ENCODE measurements at places on chromosomes 1 and 21.

DNA sequence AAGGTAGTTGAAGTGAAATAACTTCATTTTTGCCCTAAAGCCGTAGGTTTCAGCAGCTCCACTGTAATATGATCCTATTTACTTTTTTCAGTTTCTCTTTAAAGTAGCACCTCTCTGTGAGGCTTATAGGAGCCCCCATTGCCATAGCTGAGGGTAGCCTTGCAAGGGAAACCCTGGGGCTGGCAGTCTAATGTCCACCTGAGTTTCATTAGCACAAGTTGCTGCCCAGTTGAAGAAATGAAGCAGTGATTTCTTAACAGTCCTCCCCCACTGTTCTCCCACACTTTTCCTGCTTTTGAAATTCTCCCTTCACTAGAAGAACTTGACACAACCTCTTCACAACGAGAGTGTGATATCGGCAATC, 1.5 kb downstream of the HMCN1 start:
- no peak for DNase-seq

- no peak for DNase-seq
Observed at GRCh38 chr1:55380355-55380970, 165.3 kb upstream of the USP24 start.

- DNase-seq, result no peak
Observed at GRCh38 chr1:147162093-147162492, 10.2 kb downstream of the PRKAB2 start.

GRCh38 chr1:106055855-106056254, 1000.6 kb upstream of the PRMT6 start:
- no peak for DNase-seq

DNA sequence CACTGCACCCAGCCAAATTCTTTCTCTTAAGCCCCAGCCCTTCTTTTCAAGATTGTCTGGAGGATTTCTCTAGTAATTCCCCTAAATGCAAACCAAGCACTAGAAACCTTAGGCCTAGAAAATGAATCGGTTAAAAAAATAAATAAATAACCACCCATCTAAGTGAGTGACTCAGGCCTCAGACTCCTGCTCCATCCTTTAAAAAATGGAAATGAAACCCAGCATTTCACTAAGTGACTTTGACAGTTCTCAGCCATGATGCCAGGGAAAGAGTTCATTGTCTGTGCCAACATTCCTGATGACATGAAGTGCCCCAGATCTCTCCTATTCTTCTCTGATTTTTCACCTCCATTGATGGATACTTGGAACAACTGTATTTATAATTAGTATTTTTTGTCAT, 415.2 kb upstream of the DAB1 start:
- no peak for DNase-seq

- no peak for DNase-seq
Observed at GRCh38 chr1:37096523-37096922, 62.2 kb upstream of the GRIK3 start.

DNA sequence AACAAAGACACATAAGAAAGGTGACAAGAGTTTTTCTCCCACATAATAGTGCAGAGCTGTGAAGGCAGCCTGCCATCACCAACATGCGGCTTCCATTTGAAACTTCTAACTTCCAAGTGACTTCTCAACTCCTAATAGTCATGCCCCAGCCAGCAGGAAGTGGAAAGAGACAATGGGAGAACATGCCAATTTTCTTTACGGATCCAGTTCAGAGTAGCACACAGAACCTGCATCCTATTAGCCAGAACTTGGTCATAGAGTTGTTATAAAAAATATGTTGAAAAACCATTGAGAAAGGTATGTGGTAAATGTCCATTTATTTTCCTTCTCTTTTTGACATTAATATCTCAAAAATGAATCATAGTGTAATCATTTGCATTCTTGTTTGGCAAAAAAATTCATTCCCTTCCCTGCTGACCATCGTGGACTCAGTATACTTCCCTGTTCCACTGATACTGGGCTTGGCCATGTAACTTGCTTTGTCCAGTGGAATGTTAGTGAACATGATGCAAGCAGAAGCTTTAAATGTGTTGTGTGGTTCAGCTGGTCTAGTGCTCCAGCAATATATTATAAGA, 197.4 kb downstream of the SEC16B start:
- no peak for DNase-seq

DNA sequence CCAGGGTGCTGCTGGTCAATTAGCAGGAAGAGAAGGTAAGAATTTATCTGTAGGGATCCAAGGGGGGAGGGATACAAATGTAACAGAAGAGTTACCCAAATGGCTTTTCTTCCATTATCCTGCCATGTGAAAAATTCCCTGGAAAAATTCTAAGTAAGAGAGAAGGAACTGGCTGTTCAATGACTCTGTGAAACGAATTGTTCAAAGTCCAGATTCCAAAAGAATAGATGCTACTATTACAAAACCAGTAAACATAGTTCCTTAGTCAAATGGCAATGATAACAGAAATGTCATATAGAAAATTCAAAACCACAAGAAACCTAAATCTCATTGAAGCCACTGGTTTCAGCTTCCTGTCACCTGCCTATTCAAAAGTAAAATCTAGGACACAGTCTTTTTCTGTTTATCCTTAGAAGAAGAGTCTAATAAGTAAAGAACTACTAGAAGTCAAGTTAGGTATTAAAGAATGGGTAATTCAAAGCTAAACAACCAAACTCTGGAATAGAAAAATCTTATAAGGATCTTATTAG, 102.6 kb downstream of the ZNF644 start:
- DNase-seq, result no peak

DNA sequence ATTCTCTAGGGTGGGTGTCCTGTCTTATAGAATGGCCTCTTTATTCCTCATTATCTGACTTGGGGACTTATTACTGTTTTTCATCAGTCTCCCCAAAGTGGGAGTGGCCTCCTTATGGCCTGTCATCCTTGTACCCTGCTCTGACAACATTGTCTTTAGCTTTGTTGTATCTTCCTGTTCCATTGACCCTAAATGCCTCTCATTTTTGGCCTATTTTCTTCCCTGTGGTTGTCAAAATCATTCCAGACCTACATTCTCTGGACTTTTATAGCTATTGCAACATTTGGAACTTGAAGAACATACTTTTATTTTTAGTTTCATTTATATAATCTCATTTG, 9.7 kb downstream of the SFT2D2 start:
- no peak for DNase-seq
